Posterior cingulate gyrus (tissue), 11 donors: ENCODE measurements at places on chromosomes 16 and 17.

DNA sequence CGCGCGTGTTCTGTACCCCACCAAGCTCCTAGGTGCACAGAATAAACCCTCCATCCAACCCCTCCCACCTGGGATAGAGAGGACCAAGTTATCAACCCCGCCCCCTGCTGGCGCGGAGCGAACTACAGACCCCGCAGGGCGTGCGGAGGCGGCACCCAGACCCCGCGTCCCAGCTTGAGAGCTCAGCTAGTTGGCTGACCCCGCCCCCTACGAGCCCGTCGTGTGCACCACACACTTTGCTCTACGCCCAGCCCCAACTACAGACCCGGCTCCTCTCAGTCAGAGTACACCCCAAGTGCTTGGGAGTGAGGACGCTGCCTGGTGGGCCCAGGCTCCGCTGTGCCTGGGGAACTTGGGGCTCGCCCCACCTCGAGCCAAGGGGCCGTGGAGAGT is 1.5 kb downstream of the GRIN2A start:
- DNase-seq, result peak; percentile 68

DNA sequence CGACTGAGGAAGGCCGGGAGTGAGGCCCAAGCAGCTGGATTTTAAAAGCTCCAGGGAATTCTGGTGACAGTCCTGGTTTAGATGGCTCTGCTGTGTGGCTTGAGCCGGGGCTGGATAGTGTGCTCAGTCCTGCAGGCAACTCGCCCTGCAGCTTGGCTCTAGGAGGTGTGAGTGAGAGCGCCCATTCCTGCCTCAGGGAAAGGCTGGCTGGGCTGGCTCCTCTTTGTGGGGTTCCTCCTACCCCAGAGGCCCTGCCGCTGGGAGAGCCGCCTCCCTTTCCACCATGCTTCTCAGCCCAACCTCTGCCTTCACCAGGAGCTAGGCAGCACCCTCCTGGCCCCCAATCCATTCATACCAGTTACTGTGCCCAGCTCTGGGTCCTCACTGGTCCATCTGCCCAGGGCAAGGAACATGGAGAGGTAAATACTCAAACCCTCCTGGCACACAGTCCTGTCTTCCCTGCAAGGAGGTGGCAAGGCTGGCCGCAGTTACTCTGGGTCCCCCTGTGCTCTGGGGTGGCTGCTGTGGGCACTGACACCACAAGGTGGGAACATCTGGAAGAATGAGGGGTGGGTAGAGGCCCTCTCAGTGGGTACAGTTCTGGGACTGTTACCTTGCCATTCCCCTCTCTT is 47.1 kb downstream of the VAC14 start:
- DNase-seq, result no peak

GRCh38 chr17:81927653-81928543 is at the start of gene MAFG:
TSS of gene MAFG (minus strand) at chr17:81927735. CDS start at chr17:81923185, 4,550 bp downstream.
- peak; percentile 89 for DNase-seq

DNA sequence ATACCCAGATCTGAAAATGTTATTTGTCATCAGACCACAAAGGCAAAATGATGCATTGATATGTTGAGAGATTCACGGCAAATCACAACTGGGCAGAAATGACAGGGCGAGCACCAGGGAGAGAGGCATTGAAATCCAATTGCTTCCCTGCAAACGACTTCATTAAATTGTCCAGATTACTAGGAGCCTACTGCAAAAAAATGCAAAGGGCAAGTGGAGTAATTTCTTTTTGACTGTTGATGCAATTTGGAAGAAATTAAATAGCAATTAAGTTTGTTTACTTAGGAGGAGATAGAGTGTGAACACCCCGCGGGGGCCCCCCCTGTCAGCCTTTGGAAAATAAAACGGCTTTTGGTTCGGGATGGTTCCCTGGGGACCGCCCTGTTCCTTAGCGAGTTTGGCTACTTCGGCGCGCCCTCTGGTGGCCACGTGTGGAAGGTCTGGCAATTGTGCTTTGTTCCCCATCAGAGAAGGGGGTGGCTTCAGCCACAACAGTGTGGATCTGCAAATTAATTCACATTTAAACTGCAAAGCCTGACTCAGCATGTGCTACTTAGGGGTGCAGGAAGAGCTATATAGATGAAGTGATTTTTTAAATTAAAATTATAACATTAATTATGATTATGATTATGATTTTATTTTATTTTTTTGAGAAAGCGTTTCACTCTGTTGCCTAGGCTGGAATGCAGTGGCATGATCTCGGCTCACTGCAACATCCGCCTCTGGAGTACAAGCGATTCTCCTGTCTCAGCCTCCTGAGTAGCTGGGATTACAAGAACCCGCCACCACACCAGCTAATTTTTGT is 14.5 kb upstream of the TMC7 start:
- DNase-seq, result peak; percentile 93

- DNase-seq, result no peak
Measured at GRCh38 chr16:49622421-49623402, 233.2 kb downstream of the ZNF423 start.

GRCh38 chr16:51429041-51429440 is 278.0 kb upstream of the SALL1 start:
- DNase-seq, result no peak

DNA sequence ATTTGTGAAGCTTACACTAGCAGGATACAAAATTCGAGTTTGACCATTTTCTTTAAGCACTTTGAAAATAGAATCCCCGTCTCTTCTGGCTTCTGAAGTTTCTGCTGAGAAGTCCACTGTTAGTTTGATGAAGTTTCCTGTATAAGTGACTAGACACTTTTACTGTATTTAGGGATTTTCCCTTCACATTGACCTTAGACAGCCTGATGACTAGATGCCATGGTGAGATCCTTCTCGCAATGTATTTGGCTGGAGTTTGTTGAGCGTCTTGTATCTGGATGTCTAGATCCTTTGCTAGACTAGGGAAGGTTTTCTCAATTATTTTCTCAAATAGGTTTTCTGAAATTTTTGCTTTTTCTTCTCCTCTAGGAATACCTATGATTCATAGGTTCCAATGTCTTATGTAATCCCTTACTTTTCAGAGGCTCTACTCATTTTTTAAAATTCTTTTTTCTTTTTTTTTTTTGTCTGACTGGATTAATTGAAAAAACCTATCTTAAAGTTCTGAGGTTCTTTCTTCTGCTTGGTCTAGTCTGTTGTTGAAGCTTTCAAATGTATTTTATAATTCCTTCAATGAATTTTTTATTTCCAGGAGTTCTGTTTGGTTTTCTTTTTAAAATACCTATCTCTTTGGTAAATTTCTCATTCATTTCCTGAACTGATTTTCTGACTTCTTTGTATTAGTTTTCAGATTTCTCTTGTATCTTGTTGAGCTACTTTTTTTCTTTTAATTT is 63.7 kb upstream of the ABCC11 start:
- DNase-seq, result no peak

DNA sequence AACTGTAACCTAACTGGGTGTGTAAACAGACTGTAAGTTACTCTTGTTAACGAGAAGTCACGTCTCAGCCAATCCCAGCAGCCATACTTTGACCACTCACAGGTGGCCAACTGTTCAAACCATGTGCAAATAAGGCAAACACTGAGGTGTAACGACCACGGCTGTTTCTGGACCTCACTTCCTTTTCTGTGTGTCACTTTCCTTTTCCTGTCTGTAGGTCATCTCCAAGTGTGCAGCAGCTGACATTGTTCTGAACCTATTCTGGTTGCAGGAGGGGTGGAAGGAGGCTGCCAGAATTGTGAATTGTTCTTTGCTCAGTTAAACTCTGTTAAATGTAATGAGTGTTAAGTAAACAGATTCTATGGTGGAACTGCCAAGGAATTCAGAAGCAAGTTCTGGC is 627.4 kb downstream of the KCNJ2 start:
- no peak for DNase-seq

GRCh38 chr17:35709874-35710273 is 21.6 kb upstream of the RASL10B start:
- no peak for DNase-seq

GRCh38 chr16:30901201-30902028 is 5.0 kb downstream of the CTF1 start:
- no peak for DNase-seq

GRCh38 chr16:86998196-86999001 is 318.8 kb downstream of the C16orf95 start:
- no peak for DNase-seq

- no peak for DNase-seq
Measured at GRCh38 chr16:88284626-88285513, 97.9 kb upstream of the ZNF469 start.

GRCh38 chr16:56686758-56687157 is 4.5 kb downstream of the MT1X start:
- DNase-seq, result no peak

DNA sequence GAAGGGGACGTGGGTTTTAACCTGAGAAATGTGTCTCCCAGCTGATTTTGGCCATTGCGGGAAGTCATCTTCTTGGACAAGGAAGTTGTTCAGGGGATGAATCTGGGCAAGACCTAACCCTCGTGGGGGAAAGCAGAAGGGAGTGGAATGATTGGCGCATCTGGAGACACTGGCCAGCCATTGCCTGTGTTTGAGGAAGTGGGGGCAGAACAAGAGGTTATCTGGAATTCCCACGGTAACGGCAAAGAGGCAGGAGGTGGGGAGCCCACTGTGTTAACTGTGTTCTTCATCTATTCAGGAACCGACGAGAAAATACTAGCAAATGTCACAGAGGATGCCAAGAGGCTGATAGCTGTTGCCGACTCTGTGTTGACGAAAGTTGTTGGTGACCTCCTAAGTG is 66.9 kb downstream of the RNF213 start:
- DNase-seq, result no peak

GRCh38 chr17:53472586-53472985 is 350.1 kb upstream of the KIF2B start:
- no peak for DNase-seq
